NCI-H187 treated with DMSO at 0.1 percent for 48 hours (cell line): ENCODE measurements at places on chromosomes 16 and 17.

DNA sequence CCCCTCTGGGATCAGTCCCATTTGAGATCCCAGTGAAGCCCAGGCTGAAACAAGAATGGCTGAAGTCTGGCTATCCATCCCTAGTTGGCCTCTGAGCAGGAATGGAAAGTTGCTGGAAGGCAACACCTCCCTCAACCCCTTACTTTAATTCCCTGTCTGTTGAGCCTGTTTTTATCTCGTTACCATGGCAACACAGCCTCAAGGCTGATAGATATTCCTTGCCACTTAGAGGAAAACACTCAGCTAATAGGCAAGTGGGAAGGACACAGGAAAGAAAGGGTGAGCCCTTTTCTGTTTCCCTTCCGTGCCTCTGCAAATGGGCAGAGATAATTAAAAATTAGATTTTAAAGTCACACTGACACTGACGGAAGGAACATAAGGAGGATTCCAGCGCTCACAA, 75.5 kb upstream of the CLEC3A start:
- no peak for DNase-seq

DNA sequence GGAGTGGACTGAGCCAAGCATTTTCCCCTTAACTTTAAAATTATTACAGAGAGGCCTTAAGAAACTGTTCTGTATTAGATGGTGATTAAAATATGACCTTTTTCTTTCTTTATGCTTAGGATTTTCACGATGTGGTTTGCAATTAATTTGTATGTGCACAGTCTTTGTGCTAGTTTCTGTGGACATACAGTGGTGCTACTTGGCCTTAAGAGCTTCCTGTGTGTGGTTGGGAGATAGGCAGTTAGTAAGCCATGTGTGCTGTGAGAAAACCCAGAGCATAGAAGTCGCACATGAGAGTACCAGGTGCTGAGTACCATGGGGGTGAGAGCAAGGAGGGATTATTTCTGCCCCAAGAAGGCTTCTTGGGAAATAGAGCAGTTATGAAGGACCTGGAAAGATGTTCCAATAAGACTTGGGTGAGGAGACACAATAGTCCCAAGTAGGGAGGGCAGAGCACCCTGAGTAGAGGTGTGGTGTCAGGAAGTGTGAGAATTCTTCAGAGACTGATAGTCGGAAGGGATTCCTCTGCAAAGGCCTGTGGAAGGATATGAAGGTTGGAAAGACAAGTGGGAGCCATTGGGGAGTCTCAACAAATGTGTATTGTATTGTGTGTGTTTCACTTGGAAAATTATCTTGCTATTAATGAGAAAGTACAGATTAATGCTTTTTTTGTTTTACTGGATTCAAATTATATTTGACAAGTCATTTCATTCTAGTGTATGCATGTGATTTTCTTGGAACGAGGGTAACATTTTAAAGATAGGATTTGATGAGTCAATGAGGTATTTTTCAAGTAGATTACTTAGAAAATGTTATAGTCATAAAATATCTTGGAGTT, 239.9 kb downstream of the PRKCA start:
- no peak for DNase-seq

DNA sequence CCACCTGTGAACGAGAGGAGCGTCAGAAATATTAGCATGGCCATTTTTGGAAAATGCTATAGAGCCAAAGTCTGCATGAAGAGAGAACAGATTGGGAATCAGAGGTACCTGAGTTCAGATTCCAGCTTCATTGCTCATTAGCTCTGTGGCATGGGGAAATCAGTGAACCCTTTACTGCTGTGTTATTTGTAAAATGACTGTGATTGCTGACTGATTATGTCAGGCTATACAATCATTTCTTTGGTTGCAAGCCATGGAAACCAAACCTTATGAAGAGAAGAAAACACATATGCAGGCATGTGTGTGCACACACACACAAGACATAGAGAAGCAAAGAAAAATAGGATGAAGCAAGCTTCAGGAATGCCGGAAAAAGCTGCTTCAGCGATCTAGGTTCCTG, 101.4 kb upstream of the HSBP1 start:
- DNase-seq: no peak

- DNase-seq: no peak
These were observed 41.7 kb downstream of the ANKRD11 start for GRCh38 chr16:89448656-89449055.

DNA sequence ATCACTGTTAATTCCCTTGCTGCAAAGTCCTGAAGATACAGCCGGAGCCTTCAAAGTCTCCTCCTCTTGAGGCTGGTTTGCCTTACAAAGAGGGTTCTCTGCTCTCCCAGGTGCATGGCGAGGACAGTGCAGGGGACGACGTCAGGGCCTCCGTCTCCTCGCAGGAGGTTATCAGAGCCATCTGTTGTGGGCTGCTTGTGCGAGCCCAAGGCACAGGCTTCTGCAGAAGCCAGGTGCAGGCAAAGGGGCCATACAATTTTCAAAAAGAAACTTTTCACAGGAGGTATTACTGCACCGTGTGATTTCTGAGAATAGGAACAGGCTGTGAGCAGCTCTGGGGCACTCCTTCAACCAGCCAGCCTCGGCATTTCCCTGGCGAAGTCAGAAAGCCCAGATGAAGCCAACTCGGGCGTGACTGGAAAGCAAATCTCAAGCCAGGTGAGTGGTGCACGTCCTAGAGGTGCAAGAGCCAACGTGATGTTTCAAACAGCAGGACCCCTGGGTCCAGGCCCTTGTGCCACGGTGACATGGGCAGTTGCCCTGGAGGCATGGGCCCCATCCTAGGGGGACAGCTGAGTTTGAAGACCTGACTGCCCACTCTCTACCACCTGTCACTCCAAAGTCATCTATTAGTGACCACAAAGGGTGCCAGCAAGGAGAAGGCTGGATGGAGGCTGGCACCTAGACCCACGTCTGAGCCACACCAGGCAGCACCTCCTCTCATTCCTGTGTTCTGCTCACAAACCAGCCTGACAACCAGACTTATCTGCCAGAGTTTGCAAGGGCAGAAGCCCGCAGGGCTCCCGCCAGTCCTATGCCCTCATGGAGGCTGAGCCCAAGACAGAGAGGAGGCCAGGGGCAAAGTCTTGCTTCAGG, 68.6 kb downstream of the SMPD3 start:
- DNase-seq: no peak

DNA sequence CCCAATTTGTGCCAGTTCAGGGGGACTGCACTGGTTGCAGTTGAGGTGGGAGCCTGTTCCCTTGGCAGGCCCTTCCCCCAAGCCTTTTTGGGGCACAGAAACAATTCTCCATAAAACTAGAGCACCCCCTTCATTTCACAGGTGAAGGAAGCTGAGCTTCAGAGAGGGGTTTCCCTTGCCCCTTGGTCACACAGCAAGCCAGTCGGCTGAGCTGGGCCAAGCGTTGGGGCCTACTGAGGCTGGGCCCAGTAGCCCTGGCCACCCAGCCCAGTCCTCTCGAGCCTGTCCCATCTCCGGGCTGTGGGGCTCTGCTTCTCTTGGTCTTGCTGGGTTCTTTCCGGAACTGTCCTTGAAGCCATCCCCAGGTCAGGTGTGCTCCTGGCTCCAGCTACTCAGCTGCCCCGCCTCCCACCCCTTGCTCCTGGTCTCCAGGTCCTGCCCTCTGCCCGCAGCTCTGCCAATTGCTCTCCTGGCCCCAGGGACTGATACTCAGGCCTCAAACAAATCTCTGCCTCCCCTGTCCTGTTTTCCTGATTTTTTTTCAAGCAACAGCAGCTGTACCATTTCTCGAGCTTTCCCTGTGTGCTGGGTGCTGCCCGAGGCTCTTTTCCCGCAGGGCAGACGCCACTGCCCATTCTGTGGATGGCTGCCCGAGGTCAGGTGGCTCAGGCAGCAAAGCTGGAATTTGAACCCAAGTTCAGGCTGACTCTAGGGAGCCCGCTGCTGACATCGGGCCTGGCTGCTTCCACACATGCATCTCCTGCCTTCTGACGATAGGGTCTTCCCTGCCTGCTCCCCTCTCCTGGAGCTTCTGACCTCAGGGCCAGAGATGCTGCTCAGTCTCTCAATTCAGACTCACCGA, 87.4 kb upstream of the NKD1 start:
- DNase-seq: no peak

DNA sequence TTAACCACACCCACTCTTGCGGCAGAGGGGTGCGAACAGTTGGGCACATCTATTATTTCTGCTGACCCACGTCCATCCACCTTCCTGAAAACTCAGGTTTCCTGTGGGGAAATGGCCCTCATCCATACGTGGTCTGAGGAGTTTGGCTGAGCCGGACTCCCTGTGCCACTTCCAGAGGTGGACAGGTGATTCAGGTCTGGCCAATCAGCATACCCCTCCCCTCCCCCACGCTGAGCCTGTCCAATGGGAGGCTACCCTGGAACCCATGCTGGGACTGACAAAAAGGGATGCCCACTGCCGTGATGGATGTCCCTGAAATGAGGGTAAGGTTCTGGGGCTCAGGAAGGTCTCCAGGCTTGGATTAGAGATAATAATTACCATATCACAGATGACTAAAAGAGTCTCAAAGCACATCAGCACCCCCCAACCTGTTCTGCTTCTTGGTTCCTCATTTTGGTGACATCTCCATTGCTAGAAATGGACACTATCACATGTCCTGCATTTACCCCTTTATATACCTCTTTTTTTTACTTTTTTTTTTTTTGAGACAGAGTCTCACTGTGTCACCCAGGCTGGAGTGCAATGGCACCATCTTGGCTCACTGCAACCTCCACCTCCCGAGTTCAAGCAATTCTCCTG, 5.3 kb upstream of the MAPK7 start:
- no peak for DNase-seq

DNA sequence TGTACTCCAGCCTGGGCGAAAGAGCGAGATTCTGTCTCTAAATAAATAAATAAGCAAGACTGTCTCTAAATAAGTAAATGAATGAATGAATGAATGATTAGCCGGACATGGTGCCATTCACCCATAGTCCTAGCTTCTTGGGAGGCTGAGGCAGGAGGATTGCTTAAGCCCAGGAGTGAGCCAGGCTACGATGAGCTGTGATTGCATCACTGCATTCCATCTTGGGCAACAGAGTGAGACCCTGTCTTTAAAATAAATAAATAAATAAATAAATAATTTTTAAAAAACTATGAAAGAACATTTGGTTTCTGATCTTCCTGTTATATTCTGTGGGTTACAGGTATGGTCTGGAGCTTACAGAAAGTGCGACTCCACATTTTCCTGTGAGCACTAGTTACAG, 65.0 kb downstream of the C17orf58 start:
- DNase-seq: no peak

DNA sequence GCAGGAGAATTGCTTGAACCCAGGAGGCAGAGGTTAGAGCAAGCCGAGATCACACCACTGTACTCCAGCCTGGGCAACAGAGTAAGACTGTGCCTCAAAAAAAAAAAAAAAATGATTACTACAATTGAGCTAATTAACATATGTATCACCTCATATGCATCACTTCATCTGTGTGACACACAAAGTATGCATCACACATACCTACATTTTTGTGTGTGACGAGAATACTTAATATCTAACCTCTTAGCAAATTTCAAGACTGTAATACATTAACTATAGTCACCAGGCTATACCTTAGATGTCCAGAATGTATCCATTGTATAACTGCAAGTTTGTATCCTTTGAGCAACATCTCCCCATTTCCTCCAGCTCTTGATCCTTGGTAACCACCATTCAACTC, 214.2 kb upstream of the MON1B start:
- DNase-seq: no peak
